Fibroblast of villous mesenchyme (primary cell): ENCODE measurements at places on chromosomes 4 and X. TPM values are rescaled to one million over a fixed set of nuclear protein-coding genes. Genes with fewer than 3 reads are reported as not detected.

DNA sequence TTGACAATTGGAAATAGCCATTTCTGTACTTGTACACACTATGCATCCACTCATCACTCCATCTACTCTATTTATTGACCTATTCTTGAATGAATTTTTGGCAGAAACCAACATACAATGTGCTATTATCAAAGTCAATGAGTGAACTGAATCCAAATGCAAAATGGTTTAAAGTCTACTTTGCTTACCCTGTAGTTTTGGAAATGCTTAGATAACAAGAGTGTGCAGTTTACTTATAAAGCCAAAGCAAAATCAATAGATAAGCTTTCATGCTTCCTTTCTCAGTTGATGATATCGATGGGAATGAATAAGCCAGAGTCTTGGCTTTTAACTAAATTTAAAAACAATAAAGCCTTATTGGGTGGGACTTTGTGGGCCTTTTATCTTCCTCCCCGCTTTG is 58.9 kb upstream of the SPANXB1 start:
- no peak for DNase-seq

DNA sequence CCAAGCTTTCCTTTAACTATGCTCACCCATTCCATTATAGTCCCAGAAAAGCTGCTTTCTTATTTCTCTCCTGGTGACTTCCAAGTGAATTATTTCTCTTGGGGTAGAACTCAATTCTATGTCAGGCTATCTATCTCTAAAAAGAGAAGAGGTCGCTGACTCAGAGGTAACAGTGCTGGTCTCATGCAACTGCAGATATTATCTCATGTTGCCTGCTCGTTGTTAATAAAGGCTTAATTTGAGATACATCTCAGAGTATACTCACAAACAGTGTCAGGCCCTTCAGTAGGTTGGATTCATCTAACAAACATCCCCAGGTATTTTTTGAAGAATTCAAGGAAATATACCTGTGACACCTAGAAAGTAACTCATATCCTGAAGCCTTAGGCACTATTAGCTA is 2.7 kb downstream of the TMEM154 start:
- DNase-seq: no peak

- DNase-seq: no peak
Measured at GRCh38 chr4:175871774-175872405, 59.8 kb upstream of the GPM6A start.

The AMBN gene
- total RNA-seq: not detected in 2 replicates

The KIF4A gene
- total RNA-seq: 8.1 and 10.8 TPM in 2 replicates

The PPP1R3F gene
- 5.2 and 5.6 TPM in 2 replicates for total RNA-seq
